Colonic mucosa (tissue), 4 donors: ENCODE measurements at places on chromosomes 12 and 14.

GRCh38 chr12:9741726-9742125 lies 8.8 kb upstream of the CLECL1 start:
- no peak for DNase-seq

- no peak for DNase-seq
These were observed 24.3 kb upstream of the CHGA start for GRCh38 chr14:92898566-92899131.

DNA sequence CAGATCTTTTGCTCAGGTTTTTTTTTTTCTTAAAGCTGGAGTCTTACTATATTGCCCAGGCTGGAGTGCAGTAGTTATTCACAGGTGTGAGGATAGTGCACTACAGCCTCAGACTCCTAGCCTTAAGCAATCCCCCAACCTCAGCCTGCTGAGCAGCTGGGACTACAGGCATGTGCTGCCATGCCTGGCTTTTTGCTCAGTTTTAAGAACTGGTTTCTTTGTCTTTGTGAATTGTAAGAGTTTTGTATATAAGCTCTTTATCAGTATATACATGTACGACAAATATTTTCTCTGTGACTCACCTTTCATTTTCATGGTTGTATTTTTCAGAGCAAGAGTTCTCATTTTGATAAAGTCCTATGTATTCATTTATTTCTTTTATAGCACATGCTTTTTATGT lies 33.3 kb upstream of the C2CD5 start:
- no peak for DNase-seq

DNA sequence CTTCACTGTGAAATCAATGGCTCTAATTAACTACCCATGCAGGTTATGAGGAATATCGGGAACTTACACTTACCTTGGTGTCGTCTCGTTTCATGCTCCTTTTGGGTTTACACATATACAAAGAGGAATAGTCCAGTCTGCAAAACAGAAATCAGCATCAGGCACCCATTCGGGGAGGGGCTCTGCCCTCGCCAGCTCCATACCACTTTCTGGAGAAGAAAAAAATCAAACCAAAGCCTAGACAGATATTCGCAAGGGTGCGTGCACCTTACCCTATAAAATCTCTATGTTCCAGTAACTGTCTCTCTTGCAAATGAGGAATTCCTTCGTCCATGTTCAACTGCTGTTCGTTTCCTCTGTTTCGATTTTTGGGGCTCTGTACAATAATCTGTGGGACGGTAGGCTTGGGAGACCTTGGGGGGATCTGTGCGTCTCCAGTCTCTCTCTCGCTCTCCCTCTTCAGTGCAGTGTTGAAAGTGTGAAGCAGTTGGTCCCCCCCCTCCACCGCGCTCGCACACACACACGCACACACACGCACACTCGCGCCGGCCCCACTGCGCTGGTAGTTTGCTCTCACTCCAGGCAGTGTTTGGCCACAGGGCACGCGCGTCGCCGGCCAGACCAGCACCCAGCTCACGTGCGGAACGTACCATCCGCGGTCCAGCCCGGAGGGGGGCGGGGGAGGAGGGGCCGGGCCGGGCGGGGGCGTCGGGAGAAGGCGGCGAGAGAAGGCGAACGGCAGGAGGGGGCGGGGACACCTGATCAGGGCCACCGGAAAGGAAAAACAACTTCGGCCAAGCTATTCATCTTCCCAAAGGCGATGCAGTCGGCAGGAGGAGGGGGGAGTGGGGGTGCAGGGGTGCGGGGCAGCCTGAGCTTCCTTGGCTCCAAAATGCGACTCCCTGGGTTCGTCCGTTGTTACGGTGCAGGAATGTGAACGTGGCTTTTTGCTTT lies at the start of gene BHLHE41:
Gene BHLHE41, minus strand, starts transcription at position 592 of the 954 bp plus-strand sequence. Its CDS starts 258 bp downstream, at position 334.
- DNase-seq = peak; percentile 79

DNA sequence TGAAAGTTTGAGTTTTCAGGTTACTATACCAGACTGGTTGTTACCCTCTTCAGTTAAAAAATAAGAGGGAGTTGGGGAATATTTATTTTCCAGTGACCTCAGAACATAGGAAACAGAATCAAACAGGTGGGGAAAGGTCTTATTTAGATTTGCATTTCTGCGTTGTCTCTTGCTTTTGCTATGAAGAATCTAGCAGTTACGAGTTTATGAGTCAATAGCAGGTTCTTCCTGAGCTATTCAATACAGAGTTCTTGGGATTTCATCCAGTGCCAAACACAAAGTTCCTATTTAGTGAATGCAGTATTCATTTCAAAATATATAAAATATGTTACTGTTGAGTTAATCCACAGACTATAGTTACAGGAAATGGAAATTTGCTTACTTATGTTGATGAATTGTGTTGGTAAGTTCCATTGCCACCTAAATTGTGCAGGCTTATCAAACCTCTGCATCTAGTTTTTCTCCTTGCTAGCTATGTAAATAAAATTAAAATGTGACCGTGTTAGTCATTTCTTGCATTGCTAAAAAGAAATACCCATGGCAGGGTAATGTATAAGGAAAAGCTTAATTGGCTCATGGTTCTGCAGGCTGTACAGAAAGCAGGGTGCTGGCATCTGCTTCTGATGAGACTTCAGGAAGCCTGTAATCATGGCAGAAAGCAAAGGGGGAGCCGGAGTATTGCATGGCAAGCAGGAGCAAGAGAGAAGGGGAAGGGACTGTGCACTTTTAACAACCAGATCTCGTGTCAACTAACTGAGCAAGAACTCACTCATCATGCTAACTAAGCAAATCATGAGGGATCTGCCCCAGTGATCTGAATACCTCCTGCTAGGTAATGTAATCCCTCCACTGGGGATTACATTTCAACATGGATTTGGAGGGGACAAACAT lies 110.2 kb downstream of the KTN1 start:
- no peak for DNase-seq

GRCh38 chr12:47912556-47912955 lies 7.8 kb upstream of the VDR start:
- peak; percentile 63 for DNase-seq

- DNase-seq = no peak
These were observed 244.9 kb downstream of the ADAMTS20 start for GRCh38 chr12:43307126-43307525.

GRCh38 chr14:75069811-75070145 lies 337 bp downstream of the ZC2HC1C start:
- no peak for DNase-seq

DNA sequence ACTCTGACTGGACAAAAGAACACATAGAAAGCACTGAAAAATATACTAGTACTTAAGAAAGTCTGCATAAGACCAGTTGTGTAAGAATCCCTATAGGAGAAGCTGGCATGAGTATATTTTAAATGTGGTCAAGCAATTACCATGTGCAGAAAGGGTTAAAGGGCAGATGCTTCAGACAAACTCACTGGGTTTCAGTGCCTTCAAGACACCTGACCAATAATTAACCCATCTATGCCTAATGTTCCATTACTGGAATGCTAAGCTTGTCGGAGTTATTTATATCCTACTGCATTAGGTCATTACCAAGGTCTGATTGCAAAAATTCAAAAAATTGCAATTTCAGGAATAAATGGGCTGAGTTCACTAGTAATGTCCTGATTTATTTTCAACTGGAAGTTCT lies 41.3 kb downstream of the HNRNPC start:
- DNase-seq = no peak

DNA sequence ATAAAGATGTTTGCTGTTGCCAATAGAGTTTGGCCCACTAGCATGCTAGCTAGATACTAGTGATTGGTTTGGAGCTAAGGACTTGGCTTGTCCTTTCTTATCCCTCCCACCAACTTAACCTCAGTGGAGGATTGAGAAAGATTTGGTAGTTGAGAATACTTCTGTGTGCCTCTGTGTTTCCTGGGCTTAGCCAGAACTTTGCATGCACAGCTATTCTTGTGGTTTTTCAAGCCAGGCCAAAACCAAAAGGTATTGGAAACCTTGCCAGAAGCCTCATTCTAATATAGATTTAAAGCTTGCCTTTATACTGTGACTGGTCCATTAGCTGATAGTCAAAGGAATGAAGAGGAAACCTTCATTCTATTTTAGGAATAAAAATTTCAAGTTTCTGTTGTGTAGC lies 188.5 kb downstream of the CCDC91 start:
- no peak for DNase-seq

DNA sequence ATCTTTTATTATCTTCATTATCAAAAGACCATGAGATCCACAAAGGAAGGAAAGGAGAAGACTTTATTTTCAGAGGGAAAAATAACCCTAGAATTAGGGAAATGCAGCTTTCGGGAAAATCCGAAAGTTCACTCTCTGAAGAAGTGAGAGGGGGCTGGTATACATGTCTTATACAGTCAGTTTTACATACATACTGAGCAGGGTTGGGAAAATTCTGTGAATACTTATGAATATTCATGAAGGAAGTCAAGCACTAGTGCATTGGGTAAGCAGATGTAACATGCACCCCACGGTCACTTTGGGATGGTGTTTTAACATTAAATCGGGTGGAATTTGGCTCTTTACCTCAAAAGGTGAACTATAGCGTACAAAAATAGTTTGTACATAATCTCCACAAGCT lies 15.7 kb upstream of the KLRF1 start:
- no peak for DNase-seq

- DNase-seq = no peak
These were observed 18.8 kb upstream of the P2RX4 start for GRCh38 chr12:121191151-121191550.

DNA sequence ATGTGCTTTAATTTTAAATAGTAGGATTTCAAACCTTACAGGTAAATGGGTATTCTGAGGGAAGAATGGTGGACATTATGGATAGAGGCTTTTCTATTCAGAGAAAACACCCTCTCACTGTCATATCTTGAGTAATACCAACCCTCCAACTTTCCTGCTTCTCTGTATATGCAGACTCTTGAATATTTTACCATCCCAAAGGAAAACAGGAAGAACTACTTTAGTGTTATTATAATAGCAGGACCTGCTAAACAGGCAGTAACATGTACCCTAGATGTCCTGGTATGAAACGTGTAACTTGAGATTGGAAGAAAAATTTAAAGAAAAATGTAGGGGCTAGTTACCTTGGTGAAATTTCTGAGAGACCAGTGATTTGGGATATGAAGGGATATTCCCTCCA lies 82.9 kb upstream of the TRHDE start:
- no peak for DNase-seq
